ENCODE measurements at places on chromosomes 5 and 9.

GRCh38 chr5:123007754-123008153 lies 28.8 kb downstream of the PPIC start:
- DNase-seq = no peak

DNA sequence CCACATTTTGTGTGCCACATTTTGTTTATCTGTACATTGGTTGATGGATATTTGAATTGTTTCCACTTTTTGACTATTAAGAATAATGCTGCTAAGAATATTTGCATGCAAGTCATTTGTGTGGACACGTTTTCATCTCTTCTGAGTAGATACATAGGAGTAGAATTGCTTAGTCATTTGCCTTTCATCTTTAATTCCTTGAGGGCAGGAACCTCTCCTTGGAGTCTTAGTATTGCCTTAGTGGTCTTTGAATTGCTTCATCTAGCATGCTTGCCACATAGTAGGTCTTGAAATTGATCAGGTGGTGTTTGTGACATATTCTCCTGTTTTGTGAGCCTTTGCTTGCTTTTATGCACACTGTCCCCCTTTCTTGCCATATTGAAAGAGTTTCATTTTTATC lies 128.5 kb downstream of the NR3C1 start:
- DNase-seq = no peak

DNA sequence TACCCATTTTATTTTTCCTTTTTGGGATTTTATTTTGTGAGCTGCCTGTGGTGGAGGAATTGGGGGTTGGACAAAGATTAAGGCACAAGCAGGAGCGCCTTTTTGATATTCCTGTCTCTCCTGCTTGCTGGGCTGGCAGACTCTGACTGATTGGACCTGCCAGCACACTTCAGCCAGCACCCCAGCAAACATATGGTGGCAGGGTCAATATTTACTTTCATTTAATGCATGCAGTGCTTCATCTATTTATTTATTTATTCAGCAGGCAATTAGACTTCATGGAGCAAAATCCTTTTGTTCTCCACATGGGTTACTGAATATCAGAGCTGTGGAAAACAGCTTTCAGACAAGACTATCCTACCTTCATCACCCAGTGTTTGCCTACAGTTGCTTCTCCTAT lies 48.4 kb upstream of the EPB41L4A start:
- DNase-seq = no peak

- no peak for DNase-seq
These were observed 10.3 kb upstream of the ABO start for GRCh38 chr9:133285252-133285775.

DNA sequence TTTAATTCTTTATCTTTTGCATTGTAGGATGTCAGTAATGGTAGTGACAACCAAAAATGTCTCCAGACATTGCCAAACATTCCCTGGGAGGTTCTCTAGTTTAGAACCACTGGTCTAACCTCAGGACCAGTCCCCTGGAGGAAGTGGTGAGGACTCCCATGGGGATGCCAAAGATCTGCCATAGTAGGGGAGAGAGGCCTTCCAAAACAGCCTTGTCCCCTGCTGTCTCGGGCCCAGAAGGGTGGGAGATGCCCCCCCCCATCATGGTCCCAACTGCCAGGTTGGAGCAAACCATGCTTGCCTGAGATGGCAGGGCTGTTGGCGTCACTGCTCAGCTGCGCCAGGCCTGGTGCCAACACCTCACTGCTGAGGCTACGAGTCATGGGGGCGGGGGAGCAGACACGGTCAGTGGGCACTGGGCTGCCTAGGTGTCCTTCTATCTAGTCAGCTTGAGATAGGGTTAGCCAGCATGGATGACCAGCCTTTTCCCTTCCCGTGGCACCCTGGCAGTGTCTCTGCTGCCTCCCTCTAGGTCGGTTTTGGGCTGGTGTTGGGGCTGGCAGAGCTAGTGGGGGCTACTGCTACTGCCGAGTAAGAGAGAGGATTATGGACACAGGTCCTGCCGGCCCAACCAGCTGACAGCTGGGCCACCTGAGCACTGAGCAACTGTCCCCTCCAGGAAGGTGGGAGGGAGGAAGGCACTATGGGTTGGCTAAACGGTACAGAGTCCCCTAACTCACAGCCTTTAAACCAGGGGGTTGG lies 8.3 kb upstream of the CXXC5 start:
- no peak for DNase-seq

DNA sequence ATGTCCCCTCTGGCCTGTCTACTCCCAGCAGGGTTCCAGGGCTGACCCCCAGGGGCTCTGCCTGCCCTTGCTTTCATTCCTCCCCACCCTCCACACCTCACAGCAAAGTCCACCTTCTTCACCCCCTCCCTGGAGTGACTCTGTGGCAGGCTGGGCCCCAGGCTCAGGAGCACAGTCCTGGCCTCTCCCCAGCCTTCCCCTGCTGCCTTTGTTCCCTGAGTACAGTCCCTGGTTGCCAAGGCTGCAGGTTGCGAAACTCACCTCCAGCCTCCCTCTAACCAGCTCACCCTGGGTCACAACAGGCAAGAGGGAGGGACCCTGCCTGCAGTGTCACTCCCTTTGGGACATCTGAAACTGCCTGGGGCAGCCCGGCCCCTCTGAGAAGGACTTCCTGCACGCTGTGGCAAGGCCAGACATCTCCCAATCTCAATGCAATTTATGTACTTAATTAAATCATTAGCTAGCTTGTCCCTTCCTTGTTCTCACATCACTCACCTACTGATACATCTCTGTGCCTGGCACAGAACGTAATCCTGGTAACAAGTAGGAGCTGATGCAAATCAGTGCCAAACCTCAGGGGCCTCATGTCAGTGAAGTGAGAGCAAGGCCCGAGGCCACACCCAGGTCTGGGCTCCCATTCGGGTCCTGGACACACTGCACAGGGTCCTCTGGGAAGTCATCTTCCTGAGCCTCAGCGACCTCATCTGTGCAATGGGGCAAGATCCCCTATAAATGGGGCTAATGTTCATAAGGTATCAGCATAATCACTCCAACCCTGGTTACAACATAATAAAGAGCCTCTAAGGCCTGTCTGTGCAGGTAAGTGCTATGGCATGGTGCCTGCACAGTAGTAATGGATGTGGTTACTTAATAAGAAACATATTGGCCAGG lies 27.3 kb upstream of the TRIM14 start:
- peak; percentile 13 for DNase-seq

GRCh38 chr9:13478160-13478559 lies 198.7 kb upstream of the MPDZ start:
- no peak for DNase-seq

DNA sequence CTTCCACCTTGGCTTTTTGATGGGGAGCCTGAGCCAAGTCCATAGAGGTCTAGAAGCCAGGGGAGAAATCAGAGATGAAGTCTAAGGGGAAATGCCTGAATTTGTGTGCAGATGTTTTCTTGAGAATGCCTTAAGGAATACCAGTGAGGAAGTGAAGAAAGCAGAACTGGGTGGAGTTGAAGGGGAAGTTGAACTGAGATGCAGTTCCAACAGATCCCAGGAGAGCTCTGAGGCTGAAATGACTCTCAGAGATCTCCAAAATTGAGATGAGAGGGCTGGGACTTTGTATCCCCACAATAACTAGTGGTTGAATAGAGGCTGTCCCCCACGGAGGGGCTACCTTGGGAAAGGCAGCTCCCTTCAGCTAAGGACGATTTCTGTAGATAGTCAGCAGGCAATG lies 197.1 kb downstream of the ZNF462 start:
- DNase-seq = no peak

- DNase-seq = no peak
These were observed 62.7 kb upstream of the ZNF354A start for GRCh38 chr5:178793151-178793550.

DNA sequence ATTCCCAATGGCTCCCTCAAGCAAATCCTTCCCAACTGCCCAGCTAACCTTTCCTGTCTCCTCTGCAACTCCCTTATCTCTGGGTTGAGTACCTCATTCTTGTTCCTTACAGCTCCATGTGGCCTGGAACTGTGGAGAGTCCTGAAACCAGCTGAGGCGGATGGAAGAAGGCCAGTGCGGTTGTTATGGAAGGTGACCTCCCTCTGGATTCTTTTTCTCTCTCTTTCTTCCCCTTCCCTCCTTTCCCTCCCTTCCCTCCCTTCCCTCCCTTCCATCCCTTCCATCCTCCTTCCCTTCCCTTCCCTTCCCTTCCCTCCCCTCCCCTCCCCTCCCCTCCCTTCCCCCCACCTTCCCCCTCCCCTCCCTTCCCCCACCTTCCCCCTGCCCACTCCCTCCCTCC lies 45.1 kb downstream of the IL31RA start:
- DNase-seq = no peak

DNA sequence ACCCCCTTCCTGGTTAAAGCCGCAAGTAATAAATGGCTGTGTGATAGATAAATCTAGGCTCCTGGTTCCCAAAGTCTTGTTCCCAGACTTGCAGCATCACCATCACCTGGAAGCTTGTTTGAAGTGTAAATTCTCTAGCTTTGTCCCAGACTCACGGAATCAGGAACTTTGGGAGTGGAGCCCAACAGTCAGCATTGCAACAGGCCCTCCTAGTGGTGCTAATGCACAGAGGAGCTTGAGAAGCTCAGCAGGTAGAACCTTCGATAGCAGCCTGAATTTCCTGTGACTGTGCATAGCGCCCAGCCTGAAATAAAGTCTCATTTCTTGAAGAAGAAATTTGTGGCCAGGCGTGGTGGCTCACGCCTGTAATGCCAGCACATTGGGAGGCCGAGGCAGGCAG lies 30.3 kb upstream of the MELK start:
- DNase-seq = no peak

DNA sequence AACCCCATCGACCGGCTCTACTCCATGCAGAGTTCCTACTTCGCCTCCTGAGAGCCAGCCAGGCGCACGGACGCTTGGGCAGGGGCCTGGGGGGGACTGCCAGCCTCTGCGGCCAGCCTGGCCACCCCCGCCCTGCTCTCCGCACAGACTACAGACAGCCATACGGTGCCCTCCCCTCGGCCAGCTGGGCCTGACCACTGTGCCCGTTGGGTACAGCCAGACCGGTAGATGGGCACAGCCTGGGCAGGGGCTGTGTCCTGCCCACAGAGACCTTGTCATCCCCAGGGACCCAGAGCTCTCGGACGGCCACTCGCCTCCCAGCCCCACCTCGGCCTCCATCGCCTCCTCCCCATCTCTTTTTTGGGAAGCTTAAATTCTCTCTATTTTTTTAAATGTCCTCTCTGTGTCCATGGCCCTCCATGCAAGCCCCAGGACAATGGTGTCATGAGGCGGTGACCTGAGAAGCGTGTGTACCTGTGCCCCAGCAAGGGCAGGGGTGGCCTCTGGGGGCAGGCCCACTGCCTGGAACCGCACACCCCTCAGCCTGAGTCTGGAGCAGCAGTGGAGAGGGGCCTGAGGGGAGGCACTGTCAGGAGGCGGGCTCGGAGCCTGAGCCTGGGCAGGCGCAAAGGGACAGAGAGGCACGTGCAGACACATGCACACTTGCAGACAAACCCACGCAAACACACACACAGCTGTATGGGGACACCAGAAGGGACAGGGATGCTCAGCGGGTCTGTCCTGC lies 82.8 kb downstream of the LMX1B start:
- no peak for DNase-seq

DNA sequence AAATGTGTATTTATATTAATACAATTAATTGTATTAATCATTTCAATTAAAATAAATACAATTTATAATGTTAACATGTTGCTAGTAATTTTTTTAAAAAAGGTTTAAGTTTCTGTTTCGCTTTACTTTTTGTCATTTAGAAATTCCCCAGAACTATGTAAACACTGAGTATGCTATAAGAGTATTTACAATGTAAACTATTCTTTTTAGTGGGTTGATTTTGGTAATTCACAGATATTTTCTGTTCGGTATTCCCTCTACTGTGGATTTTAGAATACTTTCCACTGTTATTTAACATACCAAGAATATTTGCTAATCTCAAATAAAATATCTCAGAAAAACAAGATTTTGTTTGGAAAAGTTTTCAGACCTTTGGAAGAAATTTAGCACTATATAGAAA lies 1564.4 kb downstream of the EFNA5 start:
- DNase-seq = no peak

All from hematopoietic multipotent progenitor cell (in vitro differentiated cells).